CD8-positive, alpha-beta memory T cell (primary cell): ENCODE measurements at places on chromosomes 2 and 18. TPM values are rescaled to one million over a fixed set of nuclear protein-coding genes. Genes with fewer than 3 reads are reported as not detected.
A peak's percentile ranks its signal among the peaks of the same experiment; 100 is the strongest.

The GYPC gene
- 102 TPM for total RNA-seq

The GPR39 gene
- not detected for total RNA-seq

DNA sequence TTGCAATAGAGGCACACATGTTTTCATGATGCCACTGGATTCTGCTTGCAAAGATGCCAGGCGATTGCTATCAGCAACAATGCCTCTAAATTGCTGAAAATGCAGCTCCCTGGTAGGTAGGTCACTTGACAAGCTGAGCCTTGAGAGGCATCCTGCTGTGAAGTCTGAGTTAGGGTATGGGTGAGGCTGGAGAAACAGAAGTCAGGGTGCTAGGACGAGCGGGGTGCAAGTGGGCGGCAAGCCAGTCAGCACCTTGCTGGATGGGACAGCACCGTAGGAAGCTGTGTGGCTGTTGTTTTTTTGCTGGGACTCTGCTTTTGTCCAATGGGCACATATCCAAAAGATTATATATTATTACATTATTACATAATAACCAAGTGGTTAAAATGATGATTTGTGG lies 10.5 kb upstream of the CLIP4 start:
- no peak for DNase-seq

- no peak for DNase-seq
Observed at GRCh38 chr18:23353459-23353858, 99.6 kb upstream of the RIOK3 start.

DNA sequence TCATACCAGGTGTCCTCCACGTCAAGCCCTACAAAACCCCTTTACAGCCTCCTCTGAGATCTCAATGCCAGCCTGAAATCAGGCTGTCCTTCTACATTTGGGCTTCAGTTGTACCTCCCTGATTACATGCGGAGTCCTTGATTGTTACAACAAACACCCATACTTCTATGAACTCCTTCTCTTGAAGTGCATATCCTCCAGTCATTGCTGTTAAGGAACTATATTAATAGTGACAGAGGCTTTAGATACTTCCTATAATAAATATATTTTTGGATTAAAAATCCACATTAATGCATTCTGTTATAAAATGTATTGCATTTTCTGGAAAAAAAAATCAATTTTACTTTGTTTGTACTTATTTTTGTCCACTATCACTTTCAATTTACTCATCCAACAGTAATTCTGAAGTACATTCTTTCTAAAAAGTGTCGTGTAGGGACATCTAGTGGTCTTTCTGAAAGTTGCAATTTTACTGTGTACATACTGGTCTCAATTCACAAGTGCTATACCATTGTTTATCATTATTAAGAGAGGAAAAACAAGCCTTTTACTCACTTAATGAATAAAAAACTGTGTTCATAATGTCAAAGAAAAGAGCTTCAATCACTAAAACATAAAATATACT lies 316.4 kb downstream of the DSEL start:
- peak; percentile 24 for DNase-seq

- no peak for DNase-seq
Observed at GRCh38 chr2:240847817-240848216, 20.8 kb upstream of the AGXT start.

GRCh38 chr2:178317811-178318210 lies 123.5 kb downstream of the OSBPL6 start:
- no peak for DNase-seq

DNA sequence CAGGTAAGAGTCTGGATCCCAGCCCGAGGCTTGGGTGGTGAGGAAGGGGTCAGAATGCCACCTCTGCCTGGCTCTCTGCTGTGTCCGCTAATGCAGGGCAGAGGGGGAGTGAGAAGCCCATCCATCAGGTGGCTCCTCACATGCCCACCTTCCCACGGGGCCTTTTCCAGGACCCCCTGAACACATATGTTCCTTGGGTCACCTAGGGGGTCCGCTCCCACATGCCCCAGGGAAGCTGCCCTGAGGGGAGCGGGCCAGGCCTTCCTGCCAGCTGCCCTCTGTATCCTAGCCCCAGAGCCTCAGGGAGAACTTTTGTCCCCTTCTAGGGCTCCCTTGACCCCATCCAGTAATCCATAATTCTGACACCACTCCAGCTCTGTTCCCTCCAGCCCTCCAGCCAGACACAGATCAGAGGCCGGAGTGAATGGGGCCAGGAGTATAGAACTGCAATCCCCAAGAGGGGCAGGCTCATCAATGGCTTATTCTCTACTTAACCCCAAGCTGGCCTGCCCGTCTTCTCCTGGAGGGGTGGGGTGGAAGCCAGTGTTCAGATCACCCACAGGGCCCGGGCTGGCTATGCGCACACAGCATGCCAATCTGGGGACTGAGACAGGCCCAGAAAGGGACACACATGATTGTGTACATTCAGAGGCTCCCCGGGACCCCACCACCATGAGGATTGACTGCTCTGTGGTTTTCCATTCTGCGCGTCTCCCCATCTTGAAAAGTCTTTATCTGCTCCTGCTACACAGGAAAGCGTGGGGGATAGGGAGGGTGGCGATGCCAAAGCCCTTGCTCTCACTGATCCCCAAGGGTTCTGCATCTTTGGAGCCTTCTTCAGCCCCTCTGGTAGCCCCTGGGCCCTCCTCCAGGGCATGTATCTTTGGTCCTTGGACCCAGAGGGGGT lies 1.1 kb downstream of the EMILIN1 start:
- no peak for DNase-seq

DNA sequence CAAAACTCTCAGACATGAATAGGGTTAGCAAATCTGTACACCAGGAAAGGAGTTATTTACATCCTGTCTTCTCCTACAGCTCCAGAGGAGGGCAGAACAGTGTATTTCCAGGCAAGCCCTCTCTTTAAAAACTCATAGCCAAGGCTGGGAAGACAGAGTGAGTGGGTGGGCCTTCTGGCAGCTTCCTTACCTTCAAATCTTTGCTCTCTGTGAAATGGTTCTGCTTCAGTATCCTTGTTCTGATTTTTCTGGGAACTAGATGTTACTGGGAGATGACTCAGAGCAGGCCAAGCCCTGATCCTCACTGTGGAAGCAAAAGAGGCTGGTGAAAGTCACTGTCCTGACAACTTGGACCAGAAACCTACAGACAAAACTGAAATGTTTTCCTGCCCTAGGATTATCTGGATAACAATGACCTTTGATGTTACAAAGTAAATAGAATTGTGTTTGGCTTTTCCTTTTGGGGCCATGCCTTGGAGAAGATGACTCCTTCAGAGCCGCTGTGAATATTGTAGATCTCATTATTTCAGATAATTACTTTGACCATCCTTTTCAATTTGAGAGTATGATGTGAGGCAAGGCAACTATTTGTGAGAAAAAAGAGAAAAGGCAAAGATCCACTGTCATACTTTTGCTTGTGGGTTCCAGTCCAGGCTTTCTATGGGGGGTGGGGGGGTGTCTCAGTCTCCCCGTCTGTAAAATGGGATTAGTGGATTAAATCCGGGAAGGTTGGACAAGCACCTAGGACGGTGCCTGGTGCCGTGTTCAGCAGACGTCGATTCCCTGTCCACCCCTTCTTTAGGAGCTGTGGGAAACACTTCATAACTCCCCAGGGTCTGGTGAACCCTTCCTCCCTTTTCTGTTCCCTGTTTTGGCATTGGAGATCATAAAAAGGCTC lies 644 bp upstream of the QPCT start:
- DNase-seq = no peak
